Activated CD4-positive, alpha-beta T cell treated with anti-CD3 and anti-CD28 coated beads, Interleukin-2, amount 50 U/mL, for 48 hours (primary cell): ENCODE measurements at places on chromosomes 2 and 18.
A peak's percentile ranks its signal among the peaks of the same experiment; 100 is the strongest.

- DNase-seq: no peak
Observed at GRCh38 chr18:3479978-3480509, 30.1 kb downstream of the TGIF1 start.

- DNase-seq: no peak
Observed at GRCh38 chr2:113277474-113278072, 1.1 kb downstream of the PAX8 start.

GRCh38 chr2:237858294-237859081 is 935 bp upstream of the RAMP1 start:
- DNase-seq: peak; percentile 60

- no peak for DNase-seq
Observed at GRCh38 chr2:109164739-109165221, 35.8 kb downstream of the SH3RF3 start.

DNA sequence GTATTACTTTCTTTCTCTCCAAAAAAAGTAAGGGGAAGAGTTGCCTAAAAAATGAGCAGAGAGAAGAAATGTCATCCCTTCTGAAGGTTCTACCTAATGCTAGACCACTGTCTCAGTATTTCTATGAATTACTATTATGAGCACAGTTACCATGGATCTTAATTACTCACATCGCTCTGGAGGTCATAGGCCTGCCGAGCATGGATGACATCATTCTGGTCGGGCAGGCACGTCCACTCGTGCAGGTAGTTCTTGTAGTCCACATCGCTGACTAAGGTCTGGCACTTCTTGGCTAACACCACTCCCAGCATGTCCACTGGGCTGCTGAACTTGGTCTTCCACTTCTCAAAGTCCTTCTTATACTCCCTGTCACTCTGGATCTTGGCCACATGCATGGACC is 106.9 kb downstream of the NEB start:
- no peak for DNase-seq

DNA sequence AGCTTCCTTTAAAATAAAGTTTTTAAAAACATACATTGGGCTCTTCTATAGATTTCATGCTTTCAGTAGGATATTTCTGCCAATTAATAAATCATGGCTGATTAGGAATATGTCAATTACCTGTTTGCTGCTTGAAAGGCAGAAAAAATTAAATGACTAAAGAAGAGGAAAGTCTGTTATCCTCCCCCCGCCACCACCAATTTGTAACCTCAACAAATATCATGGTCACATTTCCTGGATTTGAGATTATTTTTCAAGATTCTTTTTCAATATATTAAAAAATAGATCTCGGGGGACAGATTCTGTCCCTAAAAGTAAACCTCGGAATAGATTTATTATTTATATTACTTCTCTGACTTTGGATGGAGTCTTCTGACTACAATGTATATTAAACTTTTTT is 125.9 kb downstream of the ARHGAP15 start:
- DNase-seq: no peak

DNA sequence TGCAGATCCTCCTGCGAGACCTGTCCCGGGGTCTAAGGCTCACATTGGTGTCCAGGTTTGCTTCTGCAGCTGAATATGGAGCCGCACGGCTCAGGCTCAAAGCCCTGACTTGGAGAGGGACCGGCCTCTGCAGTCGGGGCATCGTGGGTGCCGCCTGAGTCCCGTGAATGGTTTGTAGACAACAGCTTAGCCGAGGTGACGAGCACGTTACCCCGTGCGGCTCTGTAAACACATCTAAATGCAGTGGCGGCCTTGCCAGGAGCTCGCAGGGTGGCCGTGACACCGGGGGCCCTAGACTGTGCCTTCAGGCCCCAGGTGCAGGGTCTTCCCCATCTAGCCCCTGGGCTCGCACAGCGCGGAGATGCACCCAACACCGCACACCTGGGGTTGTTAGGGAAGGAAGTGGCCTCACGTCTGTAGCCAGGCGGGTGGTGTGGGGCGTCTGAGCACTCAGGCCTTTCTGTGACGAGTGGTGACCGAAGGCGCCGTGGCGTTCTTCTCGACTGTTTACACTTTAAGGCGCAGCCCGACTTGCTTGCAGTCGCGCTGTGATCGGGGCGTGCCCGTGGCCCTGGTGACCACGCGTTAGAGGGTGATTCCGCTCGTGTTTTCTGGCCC is 91.6 kb downstream of the NFATC1 start:
- no peak for DNase-seq

DNA sequence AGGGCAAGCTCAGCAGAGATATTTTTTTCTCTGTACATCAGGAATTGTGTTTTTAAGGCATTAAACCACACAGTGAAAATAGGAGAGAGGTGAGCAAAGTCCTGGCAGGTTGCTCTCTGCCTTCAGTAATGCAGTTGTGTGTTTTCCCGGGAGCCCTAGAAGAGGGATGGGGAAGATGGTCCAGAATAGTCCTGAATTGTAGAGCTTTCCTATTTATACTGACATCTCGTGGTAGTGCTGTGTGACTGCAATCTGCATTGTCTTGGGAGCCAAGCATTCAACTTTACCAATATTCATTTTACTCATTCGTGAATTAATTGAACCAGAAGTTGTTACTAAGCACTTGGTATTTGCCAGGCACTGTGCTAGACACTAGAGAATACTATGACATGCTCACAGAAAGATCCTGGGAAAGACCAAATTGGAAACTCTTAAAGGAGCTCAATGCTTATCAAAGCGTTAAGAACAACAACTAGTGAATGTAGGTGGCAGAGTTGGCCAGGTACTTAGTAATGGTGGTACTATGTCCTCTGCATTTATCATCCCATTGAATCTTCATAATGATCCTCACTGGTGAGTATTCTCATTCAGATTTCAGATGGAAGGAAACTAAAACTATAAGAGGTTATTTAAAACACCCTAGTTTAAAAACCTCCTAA is 214.6 kb downstream of the TRIB2 start:
- no peak for DNase-seq

- DNase-seq: no peak
Observed at GRCh38 chr2:71465356-71465755, 12.0 kb downstream of the DYSF start.

DNA sequence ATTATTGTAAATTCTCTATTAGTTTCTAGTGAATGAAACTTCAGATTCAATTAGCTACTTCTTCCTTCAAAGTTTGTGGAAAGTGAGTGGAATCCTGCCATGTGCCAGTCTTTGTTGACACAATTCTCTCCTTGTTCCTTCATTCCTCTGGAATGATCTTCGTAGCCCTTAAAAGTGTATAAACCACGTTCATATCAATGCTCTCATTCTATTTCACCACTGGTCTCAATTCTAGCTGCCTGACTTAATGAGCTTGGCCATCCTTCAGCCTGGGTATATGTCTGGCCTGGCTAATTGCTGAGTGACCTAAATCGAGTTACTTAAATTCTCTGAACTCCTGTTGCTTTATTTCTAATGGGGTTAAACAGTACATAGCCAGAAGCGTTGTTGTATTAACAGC is 43.5 kb downstream of the INSIG2 start:
- no peak for DNase-seq

- DNase-seq: no peak
Observed at GRCh38 chr2:219362524-219363164, 25.1 kb downstream of the DNPEP start.

DNA sequence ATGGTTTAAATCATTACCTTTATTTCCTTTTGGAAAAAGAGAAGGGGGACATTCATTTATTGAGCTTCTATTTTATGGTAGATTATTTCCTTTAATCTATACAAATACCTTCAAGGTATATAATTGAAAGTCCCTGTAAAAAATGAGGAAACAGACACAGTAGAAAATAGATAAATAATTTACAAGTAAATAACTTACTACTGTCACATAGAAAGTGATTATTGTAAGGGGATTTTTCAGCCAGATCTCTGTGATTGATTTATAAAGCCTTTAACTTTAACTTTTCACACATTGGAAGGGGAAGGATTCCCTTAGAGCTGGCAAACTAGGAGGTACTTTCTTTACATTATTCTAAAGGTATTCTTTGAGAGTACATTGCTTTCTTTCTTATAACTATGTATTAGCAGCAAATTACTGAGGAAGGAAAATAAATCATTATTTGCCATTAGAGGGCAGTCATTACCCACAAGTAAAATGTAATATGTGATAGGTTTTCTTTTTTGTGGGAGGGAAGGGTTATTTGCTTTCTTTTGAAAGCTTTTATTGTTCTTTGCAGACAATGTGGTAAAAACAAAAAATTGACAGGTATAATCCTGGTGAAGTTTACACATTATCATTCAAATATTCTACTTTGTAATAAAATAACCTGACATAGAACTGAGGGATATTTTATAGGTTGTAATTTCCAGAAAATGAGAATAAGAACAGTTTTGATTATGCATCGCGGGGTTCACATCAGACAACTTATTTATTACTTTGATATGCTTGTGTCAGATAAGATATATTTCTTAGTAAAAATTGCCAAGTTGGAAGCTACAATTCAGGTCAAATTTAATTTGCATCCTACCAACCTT is 24.8 kb upstream of the RPE start:
- no peak for DNase-seq

DNA sequence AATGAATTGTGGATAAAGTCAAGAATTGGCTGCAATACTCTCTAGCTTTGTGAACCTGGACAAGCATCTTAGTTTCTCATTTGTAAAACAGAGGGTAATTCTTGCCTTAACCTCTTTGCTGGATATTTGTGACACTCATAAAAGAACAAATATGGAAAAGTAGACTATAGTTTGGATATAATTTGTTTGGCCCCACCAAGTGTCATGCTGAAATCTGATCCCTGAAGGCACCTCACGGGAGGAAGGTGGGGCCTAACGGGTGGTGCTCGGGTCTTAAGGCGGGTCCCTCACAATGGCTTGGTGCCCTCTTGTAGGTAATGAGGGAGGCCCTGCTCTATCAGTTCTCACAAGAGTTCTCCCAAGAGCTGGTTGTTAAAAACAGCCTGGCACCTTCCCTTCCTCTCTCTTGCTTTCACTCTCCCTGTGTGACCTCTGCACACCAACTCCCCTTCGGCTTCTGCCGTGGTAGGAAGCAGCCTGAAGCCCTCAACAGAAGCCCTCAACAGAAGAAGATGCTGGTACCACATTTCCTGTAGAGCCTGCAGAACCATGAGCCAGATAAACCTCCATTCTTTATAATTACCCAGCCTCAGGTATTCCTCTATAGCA is 37.4 kb downstream of the ARL4C start:
- no peak for DNase-seq
